ENCODE measurements at places on chromosomes 5 and 9.
A peak's percentile ranks its signal among the peaks of the same experiment; 100 is the strongest.

- peak; percentile 40 for DNase-seq
Observed at GRCh38 chr5:146878476-146879172, at the start of gene PPP2R2B. PPP2R2B (minus strand) TSS chr5:146878757.

- DNase-seq: no peak
Observed at GRCh38 chr5:171647904-171648260, 137.7 kb upstream of the SMIM23 start.

- DNase-seq: peak; percentile 55
Observed at GRCh38 chr5:105952875-105953274, 1717.9 kb downstream of the EFNA5 start.

DNA sequence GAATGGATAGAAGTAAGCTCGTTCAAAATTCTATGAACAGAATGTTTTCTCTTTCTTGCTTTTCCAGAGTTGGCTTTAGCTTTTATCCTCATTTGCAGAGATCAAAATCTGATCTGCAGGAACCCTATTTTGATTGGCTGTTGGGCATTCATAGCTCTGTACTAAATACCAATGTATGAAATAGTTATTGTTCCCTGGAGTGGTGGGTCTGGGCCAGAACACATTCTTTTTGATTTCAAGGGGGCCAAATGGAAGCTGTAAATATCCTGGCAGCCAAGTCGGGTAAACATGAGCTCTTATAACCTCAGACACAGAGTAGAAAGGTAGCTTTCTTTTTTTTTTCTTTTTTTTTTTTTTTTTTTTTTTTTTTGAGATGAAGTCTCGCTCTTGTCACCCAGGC lies 241.5 kb downstream of the PDZD2 start:
- DNase-seq: no peak

DNA sequence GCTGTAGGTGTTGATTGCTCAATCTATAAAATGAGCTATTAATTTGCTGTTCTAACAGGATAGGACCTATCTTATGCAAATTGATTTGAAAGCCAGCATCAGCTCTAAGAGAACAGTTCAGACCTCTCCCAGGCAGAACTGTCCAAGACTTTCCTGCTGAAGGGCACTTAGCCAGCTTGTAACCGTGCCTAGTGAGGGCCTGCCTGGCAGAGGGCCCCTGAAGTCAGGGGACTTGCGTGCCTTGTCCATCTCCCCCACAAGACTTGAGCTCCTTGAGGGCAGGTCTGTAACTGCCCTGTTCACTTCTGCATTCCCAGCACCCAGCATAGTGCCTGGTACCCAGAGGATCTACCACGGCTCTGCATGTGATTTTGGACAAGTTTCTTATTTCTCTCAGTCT lies 293.4 kb downstream of the CDK5RAP2 start:
- no peak for DNase-seq

- DNase-seq: no peak
Observed at GRCh38 chr5:72955143-72955767, 586 bp upstream of the FCHO2 start.

DNA sequence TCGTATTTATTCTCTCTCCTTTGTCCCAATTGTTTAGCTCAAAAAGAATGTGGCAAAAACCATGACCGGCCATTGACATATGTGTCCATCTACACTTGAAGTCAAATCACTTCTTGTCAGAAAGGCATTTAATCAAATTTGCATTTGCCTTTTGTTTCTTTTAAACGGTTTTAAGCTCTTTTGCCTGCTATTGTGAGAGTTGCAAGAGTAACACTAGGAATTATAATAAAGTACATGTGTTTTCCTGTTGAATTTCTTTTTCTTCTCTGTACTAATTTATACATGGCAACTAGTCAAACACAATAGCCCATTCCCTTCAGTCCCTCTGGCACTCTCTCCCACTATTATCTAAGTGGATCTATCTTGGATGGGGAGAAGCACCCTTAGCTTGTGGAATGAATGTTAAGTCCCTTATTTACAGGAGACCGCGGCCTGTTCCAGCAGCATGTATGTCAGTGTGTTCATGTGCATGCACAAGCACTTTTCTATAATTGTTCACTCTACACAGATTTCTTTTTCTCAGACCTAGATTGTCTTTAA lies 3.2 kb downstream of the ADAMTSL1 start:
- DNase-seq: no peak

DNA sequence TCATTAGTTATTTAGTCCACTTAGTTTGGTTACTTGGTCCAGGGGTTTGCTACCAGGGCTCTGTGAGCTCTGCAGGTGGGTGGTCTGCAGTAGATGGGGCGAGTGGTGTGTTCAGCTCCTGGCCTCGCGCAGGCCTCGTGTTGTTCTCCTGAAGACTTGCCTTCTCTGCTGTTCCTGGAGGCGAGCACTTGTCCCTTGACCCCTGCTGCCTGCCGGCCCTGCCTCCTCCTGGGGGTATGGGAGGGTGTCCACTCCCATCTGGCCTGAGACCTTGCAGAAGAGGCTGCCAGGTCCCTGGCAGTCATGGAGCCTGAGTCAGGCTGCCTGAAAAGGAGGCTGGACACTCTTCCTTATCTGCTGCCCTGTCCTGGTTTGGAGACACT lies 137.0 kb downstream of the CACNA1B start:
- DNase-seq: no peak

DNA sequence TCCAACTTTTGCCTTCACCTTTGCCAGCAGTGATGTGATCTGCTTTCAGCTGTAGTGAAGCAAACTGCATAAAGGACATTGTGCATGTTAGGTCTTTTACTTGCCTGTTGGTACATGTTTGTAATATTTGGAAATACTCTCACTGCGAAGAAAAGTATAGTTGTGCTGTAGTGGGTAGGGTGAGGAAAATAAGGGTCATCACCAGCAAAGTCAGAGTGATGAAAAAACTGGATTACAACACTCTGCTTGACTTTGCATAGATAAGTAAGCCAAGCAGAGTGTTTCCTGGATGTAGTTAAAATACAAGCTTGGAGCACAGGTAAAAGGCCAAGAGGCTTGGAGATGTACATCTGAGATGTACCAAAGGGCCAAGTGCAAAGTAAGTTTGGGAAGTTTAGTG lies 16.7 kb downstream of the TGFBR1 start:
- DNase-seq: peak; percentile 68

DNA sequence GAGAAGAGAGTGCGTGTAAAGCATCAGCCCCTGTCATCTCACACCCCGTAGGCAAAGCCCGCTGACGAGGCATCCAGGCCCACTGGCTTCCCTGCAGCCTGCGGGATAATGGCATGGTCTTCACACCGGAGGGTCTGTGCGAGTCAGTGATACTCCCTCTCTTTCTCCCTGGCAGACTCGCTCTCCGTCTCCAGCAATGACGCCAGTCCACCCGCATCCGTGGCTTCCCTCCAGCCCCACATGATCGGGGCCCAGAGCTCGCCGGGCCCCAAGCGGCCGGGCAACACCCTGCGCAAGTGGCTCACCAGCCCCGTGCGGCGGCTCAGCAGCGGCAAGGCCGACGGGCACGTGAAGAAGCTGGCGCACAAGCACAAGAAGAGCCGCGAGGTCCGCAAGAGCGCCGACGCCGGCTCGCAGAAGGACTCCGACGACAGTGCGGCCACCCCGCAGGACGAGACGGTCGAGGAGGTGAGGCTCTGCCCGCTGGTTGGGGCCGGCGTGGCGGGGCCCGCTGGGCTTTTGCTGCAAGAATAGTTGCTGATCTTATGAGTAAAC lies 120.7 kb upstream of the OTULINL start:
- no peak for DNase-seq

DNA sequence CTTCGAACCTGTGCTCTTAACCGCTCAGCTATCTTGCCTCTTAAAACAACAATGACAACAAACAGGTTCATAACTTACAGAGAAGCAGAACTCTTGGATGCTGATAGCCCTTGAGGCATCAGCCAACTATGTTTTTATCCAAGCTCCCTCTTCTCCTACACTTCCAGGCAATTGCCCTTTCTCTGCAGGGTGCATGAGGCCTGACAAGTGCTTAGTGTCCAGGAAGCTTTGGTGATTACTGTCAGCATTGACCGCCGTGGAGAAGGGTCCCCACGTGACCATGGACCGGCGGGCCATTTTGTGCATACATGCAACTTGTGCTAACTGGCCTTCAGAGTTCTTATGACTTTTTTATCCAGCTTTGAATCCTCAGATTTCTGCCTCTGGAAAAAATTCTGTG lies 71.2 kb downstream of the ADCY2 start:
- DNase-seq: no peak

DNA sequence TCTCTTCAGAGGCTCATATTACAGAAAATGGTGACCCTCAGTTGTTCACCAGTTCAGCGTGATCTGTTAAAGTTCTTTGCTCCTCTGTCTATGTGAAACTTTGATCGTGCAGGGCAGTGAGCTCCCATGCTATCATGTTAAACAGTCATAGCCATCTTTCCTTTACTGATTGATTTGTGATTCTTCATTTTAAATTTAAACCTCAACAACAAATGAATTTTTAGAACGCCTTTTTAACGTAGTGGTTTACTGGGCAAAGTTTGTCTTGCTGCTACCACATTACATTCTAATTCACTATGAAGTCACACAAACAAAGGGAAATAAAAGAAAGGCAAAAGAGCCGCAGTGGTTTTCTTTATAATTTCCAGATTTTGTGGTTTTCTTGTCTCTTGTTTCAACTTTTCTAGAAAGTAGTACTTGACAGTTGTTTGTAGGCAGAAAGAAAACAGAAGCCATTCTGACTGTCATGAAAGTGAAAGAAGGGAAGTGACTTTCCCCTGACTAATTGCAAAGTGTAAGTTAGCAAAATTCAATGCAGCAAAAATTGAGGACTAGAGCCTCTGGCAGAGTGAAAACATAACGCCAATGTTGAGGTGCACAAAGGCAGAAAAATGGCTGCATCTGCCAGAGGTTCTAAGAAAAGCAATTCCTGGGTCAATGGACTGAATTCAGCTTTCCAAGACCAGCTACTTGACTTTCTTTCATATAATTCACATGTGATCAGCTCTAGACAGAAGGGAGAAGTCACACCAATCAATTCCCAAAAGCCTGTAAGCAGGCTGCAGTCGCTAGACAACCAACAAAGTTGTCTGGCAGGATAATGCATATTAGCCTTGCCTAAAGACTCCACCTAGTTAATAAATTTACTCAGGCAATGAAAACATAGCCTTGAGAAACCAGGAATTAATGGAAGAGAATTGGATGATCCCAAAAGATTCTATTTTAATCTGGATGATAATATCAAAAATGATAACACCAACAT lies 7.1 kb upstream of the IFNA6 start:
- DNase-seq: no peak

DNA sequence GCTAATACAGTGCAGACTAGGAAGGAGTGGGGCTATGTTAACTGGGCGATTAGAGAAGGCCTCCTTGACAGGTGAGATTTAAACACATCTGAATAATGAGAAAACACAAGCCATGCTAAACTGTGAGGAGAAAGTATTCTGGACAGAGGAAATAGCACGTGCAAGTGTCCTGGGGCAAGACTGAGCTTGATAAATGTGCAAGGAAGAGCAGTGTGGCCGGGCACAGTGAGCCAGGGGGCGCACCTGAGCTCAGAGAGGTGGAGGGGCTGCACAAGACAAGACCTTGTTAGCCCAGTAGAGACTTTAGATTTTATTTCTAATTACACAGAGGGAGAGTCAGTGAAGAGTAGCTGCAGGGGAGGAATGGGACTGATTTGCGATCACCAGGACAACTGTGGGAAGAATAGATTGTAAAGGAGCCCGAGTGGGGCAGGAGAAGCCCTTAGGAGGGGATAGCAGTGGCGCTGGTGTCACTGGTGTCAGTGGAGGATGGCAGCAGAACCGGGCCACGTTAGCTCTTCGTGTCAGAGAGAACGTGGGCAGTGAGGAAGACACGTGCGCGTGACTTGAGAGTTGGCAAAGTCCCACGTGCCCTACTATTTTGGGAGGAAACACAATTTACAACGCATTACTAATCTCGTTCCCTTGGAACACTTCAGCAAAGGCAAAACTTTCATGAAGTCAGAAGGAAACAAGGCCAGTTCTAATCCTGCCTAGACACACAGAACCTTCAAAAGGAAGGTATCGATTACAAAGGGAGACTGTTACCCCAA lies 17.9 kb upstream of the C5orf47 start:
- no peak for DNase-seq

DNA sequence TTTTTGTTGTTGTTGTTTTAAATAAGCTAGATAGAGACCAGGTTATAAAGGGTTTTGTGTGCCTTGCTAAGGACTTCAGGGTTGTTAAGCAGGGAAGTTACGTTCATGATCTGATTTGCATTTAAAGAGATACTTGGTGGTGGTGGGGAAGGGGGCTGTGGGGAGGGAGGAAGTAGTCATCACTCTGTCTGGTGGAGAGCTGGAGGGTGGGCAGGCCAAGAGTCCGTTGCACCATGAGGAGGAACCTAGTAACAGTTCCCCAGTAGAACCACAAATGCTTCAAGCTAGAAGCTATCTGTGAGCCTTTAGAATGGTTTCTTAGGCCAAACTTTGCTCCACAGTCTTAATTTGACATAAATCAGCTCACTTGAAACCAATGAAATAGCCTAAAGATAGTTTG lies 18.7 kb upstream of the ROPN1L start:
- no peak for DNase-seq

- DNase-seq: no peak
Observed at GRCh38 chr9:121770415-121771273, 119.2 kb downstream of the DAB2IP start.

DNA sequence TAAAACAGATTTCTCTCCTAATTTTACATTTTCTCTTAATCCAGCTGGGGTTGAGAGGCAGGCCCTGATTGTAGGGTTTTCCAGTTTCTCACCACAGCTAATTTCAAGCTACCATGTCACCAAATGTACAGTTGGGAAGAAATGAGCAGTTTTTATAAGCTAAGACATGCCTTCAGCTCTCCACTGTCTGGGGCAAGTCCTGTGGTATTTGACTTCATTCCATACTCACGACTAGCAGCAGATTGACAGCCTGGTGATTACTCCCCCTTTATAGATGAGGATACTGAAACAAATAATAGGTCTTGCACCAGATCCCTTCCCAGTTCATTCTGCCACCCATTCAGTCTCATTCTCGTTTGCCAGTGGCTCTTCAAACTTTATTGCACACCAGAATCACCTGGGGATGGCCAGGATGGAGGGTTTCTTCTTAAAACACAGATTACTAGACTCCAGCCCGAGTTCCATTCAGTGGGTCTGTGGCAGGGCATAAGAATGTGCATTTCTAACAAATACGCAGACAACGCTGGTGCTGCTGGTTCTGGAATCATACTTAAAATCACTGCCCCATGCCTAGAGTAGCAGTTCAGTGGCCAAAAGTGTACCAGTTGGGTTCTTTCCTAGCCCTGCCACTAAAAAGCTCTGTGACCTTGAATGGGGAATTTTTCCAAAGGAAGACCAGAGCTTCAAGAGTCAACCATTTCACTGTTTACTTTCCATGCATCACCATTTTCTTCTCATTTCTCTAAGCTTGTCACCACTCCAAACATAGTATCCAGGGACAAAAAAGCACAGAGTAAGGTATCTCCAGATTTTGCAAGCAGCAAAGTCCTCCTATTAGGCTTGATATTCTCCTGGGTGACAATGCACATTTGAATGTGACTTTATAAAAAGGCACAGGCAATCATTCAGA lies 64.3 kb downstream of the CSNK1A1 start:
- DNase-seq: peak; percentile 91

DNA sequence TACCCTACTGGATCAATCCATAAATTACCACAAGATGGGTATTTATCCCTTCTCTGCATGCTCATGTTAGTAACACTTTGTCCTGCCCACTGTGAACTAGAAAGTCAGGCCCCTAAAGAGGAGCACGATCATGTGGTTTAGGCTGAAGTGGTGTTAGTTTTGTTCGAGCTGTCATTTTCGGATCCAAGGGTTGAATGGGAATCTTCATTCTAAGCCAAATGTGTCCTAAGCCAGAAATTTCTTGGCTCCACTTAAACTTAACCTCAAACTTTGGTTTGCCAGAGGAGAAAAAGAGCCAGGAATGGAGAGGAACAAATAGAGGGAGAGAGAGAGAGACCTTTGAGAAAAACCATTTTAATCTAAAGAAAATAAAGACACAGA lies 837.7 kb upstream of the ZNF608 start:
- no peak for DNase-seq
